ENCODE measurements at places on chromosomes 6 and 20.

GRCh38 chr6:165717732-165718465 lies 54.9 kb upstream of the PDE10A start:
- no peak for DNase-seq

- DNase-seq, result no peak
Measured at GRCh38 chr6:162952423-162952822, 224.6 kb downstream of the PACRG start.

GRCh38 chr20:1376408-1377270 lies 16.2 kb downstream of the FKBP1A start:
- DNase-seq, result no peak

- no peak for DNase-seq
Measured at GRCh38 chr20:48457193-48458002, 370.4 kb downstream of the PREX1 start.

GRCh38 chr20:60132162-60132826 lies 174.1 kb downstream of the CDH26 start:
- no peak for DNase-seq

GRCh38 chr20:63132131-63132714 lies 83.7 kb downstream of the YTHDF1 start:
- DNase-seq, result no peak

- no peak for DNase-seq
Measured at GRCh38 chr20:43302936-43303335, 113.2 kb upstream of the PTPRT start.

DNA sequence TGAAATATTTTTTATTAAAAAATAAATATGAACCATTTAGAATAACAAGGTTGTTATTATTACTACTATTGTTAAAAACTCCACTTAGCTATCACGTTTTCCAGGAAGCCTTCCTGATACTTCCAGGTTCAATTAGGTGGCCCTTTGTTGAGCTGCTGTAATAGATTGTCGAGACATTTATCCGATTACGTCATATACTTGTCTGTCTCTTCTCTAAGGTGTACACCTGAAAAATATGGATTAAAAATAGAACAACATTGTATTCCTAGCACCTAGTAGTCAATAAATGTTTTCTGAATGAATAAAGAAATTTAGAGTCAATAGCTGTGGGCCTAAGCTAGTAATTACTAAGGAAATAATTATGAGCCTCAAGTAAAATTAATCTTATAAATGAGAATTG lies 359.6 kb downstream of the RNF144B start:
- DNase-seq, result no peak

GRCh38 chr20:39799366-39799965 lies 837.3 kb downstream of the DHX35 start:
- DNase-seq, result no peak

DNA sequence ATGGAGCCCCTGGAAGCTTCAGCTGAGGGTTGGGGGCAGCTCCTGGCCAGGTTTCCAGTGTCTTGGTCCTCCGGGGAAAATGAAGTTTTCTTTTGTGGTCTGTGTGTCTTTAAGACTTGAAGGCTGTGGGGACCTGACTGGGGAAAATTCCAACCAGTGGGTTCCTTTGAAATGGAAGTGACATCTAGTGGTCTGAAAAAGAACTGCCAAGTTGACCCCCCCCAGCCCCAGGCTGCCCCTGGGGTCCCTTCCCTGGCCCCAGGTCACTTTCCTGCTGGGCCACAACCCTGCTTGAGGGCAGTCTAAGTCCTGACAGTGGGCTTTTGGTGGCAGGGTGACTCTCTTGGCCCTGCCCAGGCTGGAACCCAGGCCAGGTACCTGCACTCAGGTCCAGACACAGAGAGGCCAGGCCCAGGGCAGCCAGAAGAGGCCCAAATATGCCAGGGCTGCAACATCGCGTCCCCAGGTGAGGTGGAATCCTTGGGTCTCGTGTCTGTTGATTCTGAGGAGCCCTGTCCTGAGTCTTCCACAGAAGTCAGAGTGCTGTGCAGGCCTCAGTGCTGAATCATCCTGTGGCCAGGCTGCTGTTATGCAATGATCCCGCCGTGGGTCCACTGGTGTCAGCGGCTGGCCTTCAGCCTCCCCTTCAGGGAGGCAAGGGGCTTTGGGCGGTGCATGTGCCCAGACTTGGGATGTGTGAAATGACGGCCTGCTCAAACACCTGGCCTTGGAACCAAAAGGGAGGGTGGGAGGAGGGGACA lies 68.4 kb downstream of the VEGFA start:
- DNase-seq, result no peak

DNA sequence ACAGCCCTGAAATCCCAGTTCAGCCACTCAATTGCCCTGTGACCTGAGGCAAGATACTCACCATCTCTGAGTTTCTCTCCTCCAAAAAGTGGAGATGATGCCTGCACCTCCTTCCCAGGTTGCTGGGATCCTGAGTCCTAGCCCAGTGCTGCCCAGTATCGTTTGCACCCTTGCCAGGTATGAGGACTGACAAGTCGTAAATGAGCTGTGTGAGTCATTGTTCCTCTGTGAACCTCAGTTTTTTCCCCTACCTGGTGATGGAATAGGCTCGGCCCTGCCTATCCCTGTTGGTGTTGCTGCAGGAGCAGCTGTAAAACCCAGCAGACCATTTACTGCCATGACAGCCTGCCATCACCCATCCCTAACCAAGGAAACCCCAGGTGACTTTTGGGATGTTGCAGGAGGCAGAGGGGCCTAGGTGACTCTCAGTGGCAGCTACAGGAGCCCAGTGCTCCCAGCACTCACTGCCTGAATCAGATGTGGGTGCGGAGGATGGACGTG lies 229.3 kb downstream of the SYNDIG1 start:
- DNase-seq, result no peak

DNA sequence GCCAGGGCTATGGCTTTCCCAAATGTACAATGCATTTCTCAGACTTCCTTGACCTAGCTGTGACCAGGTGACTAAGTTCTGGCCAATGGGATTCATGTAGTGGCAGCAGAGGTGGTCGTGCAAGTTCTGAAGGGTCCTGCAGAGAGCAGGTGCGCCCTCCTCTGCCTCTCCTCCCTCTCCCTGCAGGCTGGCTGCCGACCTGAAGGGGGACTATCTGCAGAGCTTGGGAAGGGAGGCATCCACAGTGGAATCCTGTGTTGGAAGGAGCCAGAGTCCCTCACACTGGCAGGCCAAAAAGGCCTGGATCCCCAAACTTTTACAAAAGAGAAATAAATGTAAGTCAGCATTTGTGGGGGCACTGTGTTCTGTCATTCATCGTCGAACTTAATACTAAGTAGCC lies 66.6 kb downstream of the CDH26 start:
- no peak for DNase-seq

- peak; percentile 16 for DNase-seq
Measured at GRCh38 chr6:150072201-150072600, 3.3 kb upstream of the ULBP3 start.

- peak; percentile 32 for DNase-seq
Measured at GRCh38 chr20:2603816-2604505, 48.5 kb upstream of the NOP56 start.

- peak; percentile 74 for DNase-seq
Measured at GRCh38 chr6:141105481-141105880, 1027.2 kb upstream of the GJE1 start.

- no peak for DNase-seq
Measured at GRCh38 chr6:156863504-156863903, 86.3 kb downstream of the ARID1B start.

- DNase-seq, result no peak
Measured at GRCh38 chr6:101279410-101279809, 114.1 kb upstream of the GRIK2 start.

DNA sequence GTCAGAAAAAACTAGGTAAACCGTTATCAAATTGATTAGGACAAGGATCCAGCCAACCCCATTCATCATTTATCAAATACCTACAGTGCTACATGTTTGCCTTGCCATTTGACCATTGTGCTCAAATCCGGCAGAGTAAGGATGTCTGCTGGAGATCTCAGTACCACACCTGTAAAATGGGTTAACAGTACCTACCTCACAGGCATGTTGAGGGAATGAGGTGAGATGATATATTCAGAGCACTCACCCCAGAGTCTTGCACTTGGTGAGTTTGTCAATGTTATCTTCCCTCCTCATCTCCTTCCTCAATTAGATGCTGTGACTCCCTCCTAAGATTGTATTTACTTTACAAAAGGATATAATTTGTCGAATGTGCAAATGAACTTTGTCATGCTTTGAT lies 54.5 kb upstream of the DSP start:
- DNase-seq, result no peak

DNA sequence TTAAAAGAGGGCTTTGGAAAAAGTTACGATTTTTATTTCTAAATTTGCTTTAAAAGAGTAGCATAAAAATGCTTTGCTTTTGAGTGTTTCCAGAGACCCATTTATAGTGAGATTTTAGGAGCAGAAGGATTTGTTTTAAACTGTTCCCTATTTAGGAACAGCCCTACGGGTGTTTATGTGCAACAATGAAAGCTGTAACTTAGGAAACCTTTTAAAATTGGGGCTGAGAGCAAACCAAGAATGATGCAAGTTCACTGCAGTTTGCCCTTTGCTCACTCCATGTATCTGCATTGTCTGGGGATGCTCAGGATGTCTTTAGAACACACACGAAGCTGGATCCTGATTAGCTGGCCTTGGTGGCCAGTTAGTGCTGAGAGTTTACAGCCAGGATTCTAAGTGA lies 40.9 kb downstream of the GHRH start:
- DNase-seq, result no peak

GRCh38 chr6:124869416-124869815 lies 92.8 kb upstream of the RNF217 start:
- no peak for DNase-seq

- no peak for DNase-seq
Measured at GRCh38 chr6:48401016-48401415, 290.0 kb upstream of the PTCHD4 start.

- no peak for DNase-seq
Measured at GRCh38 chr6:124682751-124683150, 279.5 kb upstream of the RNF217 start.

- DNase-seq, result no peak
Measured at GRCh38 chr20:4151991-4152695, 136.8 kb upstream of the RNF24 start.

- no peak for DNase-seq
Measured at GRCh38 chr6:107819217-107819616, 4.9 kb downstream of the SCML4 start.

- DNase-seq, result no peak
Measured at GRCh38 chr20:55793986-55794385, 211.3 kb downstream of the CBLN4 start.

DNA sequence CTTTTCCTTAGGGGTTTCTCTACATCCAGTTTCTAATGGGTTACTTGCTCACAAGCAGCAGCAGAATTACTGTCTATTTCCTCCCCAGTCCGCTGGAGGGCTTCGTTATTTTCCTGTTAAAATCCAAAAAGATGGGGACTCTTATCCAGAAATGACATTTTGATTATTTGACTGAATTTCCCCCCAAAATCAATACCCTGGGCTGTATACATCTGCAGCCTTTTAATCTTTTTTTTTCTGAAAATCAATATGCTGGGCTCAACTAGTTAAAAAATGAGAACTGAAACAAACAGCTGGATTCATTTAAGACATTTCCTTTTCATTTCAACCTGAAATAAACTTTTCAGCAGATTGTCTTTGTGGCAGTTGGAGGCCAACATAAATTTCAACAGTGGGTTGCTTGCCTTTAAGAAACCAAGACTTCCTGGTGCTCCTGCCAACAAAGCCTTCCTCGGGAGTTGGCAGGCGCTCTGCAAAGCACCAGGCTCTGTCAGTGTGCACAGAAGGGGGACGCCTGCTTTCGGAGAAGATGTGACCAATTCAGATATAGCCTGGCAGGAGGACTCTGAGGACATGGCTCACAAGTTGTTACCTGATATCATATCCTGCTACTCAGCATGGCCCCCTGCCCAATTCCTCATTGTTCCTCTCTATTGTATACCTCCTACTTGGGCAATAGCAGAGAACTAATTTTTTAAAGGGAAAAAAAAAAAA lies 204.7 kb upstream of the ARG1 start:
- peak; percentile 29 for DNase-seq

- peak; percentile 3 for DNase-seq
Measured at GRCh38 chr6:31083742-31084354, 28.5 kb downstream of the C6orf15 start.

DNA sequence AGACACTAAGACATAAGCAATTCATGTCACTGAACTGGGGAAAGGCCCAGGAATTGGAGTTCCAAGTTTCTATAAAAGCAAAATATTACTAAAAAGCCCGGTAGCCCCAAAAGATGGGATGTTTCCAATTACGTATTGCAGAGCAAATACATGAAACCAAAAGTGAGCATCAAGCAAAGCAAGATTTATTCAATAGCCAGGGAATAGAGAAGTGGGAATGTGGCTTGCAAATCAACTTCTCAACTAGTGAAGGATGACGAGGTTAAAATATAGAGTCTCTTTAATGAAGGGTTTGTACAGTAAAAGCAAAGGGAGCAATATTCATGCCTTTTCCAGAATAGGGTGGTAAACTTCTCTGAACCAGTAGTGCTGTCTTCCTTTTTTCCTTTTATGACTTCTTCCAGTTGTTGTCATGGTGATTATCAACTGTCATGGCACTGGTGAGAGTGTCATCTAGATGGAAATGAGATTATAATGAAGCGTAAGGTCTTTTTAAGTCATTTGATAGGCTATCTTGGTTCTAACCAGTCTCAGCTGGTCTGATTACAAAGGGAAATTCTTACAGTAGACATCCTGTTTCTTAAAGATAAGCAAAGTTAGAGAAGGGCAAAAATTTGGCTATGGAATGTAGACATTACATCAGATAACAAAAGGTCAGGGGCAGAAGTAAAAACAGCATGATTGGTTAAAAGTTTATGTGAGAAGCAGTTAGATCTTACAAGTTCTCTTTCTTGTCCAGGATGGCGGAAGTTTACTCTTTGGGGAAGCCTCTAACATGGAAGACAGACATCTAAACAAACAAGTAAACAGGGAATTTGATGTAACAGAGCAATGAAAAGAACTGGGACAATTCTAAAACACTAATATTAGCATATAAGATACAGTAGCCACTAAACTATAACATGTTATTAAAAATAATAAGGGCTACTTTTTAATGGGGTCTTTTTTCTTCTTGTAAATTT lies 96.9 kb downstream of the TBX18 start:
- DNase-seq, result no peak

DNA sequence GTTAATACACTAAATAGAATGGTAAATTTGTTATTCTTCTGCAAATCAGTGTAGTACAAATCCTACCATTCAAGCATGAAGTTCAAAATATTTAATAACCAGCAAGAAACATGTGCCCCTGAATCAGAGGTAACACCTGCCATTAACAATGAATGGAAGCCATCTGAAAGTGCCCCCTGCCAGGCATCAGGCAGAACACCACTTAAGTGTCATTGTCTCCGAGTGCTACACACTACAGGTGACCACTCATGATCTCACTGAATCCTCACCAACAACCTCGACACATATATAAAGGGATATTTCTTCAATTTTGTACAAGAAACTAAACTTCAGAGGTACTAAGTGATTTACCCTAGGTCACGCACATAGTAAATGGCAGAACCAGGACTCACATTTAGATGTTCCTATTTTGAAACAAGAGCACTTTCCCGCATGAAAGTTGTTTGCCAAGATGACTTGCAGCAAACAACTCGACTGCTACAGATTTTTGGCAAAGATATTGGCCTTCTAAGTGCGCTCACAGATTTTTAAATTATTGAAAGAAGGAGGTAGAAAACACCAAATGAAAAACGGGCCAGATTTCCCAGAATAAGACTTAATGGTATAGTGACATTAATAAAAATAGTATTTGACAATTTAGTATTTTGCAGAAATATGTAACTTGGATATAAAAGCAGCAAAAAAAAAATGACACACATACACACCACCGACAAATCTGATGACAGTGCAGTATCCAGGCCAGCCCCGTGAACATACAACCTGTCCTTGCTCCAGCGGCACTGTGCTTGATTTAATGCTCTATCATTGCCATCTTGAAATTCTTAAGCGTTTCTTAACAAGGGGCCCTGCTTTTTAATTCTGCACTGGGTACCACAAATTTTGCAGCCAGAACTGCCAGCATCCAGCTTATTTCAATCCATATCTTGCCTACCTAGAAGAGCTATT lies 274.5 kb downstream of the ALDH8A1 start:
- peak; percentile 94 for DNase-seq
